ENCODE measurements at places on chromosomes 5 and 9.

DNA sequence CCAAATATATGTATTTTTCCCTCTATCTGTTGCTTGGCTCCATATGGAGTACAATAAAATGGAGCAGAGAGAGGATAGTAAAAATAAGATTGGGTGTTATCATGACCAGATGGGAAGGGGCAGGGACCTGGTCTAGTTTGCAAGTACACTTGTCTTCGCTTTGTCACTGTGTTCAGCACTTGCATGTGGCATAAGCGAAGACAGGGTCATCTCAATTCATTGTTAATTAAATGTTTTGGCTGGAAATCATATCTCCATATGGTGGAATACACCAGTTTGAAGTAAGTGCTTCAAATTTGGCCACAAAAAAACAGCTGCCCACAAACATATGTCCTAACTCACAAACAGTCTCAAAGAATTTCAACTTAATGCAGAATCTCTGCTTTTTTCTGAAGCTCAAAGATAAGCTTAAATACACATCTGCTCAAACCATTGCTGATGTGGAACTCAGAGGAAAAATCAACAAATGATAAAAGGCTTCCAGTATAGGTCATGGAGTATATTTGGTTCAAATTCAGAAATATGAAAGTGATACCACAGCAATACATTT lies 865.4 kb downstream of the TLE4 start:
- no peak for DNase-seq

GRCh38 chr5:156835905-156836304 lies 14.2 kb upstream of the PPP1R2B start:
- no peak for DNase-seq

DNA sequence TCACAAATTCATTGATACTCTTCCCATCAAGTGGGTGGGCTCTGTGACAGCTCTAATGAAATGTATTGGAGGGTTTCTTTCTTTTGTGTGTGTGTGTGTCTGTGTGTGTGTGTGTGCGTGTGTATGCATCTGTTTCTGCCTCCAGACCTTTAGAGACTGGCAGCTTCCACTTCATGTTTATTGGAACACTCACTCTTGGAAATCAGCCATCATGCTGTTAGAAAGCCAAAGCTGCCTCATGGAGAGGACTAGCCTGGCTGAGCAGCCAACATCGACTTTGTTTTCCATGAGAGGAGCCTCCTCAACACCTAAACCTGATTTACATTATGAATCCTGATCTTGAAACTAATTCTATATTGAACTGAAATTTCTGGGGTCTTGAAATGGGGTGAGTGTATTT lies 128.5 kb upstream of the FAM174A start:
- DNase-seq: no peak

DNA sequence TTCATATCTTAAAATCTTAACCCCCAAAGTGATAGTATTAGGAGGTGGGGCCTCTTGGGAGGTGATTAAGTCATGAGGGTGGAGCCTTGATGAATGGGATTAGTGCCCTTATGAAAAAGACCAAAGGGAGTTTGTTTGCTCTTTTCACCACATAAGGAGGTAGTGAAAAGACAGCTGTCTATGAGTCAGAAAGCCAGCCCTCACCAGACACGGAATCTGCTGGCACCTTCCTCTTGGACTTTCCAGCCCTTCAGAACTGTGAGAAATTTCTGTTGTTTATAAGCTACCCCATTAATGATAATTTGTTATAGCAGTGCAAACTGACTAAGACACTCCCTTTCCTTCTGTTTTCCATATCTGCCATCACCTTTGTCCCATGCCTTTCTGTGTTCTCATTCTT lies 20.8 kb downstream of the IFNB1 start:
- DNase-seq: no peak

DNA sequence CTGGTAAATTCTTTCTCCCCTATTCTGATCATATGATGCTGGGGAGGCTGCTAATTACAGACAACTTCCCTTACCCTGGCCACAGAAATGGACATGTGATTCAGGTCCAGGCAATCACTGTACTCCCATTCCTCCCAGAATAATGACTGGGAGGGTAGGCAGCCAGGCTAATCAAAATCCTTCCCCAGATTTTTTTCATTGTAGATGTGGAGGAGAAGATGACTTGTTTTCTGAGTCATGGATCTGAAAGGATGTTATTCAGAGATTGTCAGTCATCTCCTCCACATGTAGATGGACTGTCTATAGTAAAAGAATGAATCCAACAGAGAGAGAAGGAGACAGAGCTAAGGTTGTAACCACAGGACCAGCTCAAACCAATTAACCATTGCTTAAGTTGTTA lies 123.9 kb upstream of the PUM3 start:
- DNase-seq: no peak

DNA sequence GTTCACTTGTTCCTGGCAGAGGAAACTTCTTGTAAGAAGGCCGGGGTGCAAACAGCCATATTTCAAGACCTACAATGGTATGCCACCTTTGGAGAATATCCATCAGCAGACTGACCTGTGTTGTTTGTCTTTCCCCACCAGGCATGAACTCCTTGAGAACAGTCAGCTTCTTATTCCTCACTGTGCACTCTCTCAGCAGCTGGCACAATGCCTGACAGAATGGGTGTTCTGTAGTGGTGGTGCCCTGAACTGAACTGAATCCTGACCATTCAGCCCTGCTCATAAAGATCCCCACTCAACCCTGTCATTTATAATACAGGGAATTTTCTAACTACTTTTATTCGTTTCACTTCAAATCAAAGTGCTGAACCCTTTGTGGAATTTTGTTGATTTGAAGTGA lies 206.9 kb downstream of the COX7C start:
- DNase-seq: no peak
